Fibroblast of mammary gland (primary cell): ENCODE measurements at places on chromosomes 7 and 10.

DNA sequence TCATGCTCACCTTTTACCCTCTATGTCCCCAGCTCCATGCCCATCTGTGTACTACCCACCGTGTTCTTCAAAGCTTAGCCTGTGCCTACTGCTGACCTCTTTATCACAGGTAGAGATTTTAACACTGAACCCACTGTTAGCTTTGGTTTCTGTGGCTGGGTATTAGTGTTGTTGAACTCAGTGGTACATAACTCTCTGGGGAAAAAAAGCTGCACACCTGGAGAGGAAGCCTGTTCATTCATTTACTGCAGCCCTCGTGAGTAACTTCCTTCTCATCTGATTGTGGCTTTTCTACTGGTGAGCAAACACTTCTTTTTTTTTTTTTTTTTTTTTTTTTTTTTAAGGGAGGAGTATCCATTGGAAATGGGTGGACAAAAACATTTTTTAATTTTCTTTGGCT lies 326.3 kb downstream of the CCSER2 start:
- no peak for DNase-seq

GRCh38 chr10:60706146-60706545 lies 72.1 kb upstream of the CDK1 start:
- no peak for DNase-seq

- DNase-seq: no peak
Measured at GRCh38 chr7:127587663-127588018, 570 bp upstream of the ARF5 start.

DNA sequence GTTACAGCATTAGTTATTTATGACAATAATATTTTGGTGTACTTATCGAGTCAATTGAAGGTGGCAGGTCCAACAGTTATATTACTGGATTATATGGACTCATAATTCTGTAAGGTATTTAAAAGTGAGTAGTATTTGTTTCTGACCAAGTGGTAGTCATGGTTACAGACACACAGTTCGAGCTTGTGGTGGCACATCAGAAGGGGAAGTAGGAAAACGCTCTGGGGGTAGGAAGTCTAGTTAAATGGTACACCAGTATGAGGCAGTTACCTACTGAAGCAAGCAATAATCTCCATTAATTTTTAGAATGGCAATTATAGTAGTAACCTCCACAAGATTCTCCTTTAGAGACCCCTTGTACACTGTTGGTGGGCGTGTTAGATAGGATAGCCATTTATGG lies 541.2 kb downstream of the ETV1 start:
- no peak for DNase-seq

- DNase-seq: no peak
Measured at GRCh38 chr7:10734595-10734994, 239.1 kb upstream of the PHF14 start.

DNA sequence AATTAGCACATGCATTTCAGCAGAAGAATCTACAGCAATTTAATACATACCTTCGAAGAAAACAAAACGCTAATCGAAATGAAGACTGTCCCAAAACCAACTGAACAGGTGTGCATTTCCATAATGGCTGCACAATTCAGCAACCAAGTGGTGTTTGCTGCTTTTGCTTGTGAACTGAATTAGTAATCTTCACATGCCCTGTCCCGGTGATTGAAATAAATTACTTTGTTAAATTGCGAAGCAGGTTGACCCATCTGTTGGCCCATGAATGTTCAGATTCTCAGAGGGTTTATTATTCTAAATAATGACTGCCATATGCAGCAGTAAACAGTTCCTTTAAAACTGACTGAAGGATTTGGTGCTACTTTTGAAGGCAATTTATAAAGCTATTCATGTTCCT lies 445.2 kb upstream of the NFE2L3 start:
- no peak for DNase-seq

DNA sequence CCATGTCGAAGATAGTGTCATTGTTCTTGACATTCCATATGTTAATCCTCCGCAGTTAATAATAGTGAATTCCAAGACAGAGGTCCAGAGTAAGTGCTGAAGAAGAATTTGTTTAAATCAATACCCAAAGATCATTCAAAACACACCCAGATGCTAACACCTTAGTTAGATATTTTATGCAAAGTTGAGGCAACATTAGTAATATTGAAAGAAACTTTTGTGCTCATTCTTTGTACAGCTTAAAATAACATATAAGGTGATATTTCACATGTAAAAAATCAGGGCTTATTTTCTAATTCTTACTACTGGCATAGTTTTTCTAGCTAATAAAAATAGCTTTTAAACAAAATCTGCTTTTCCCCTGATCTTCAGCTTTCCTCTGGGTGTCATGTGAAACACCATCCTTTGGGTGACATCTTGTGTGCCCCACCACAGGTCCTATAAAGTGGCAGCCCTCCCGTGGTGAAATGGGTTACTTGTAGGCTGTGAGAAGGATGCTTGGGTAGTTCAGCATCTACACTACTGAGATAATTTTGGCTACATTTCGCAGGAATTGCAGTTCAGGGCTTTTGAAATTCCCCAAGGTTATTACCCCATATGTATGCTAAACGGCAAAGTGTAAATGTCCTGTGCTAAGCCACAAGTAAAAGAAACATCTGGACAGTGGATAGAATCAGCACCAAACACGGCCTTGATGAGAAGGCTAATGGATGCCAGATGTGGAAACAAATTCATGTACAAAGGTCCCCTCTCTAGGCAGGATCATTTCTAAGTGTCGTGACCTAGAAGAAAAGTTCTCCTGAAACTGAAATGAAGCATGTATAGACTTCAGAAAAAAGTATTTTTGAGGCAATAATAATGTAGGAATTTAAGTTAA lies 105.4 kb downstream of the GRM3 start:
- DNase-seq: peak; percentile 2

GRCh38 chr10:43084812-43085211 lies 7.9 kb downstream of the RET start:
- DNase-seq: no peak

DNA sequence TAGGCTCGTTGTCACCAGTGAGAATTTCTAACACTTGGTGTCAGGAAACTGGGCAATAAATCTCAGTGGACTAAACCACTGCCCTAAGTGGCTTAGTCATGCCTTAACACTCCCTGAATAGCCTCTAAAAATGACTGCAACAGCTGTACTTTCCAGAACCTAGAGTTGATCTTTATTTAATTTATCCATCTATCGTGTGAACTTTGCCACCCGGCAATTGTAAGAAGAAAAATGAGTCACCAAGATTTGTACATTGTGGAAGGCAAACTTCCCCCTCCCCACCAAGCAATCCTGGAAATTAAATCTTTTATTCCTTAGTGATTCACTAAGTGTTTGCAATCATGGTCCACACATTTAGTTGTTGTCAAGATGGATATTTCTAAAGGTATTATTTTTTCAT lies 47.1 kb downstream of the NXPH1 start:
- no peak for DNase-seq
